ENCODE measurements at places on chromosomes 1 and 21.

DNA sequence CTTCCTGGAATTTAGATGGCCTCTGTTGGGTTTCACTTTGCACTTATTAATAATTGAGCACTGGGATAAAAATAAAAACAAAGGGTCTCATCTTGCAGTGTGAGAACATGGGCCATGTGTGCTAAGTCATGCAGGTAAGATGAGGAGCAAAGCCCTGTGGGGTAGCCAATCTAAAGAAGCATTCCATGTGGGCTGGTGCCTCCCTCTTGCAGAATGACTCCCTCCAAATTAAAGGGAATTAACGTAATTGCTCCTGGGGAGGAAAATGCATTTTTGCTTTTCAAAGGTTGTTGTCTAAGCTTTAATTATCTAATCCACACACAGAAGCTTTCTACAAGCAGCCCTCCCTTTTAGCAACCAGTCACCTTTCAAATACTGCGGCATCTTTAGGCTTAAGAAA lies 69.8 kb downstream of the CDC14A start:
- no peak for DNase-seq

GRCh38 chr21:26457817-26458216 lies 115.3 kb downstream of the CYYR1 start:
- DNase-seq = no peak

- no peak for DNase-seq
These were observed 16.0 kb downstream of the CHD5 start for GRCh38 chr1:6163973-6164617.

DNA sequence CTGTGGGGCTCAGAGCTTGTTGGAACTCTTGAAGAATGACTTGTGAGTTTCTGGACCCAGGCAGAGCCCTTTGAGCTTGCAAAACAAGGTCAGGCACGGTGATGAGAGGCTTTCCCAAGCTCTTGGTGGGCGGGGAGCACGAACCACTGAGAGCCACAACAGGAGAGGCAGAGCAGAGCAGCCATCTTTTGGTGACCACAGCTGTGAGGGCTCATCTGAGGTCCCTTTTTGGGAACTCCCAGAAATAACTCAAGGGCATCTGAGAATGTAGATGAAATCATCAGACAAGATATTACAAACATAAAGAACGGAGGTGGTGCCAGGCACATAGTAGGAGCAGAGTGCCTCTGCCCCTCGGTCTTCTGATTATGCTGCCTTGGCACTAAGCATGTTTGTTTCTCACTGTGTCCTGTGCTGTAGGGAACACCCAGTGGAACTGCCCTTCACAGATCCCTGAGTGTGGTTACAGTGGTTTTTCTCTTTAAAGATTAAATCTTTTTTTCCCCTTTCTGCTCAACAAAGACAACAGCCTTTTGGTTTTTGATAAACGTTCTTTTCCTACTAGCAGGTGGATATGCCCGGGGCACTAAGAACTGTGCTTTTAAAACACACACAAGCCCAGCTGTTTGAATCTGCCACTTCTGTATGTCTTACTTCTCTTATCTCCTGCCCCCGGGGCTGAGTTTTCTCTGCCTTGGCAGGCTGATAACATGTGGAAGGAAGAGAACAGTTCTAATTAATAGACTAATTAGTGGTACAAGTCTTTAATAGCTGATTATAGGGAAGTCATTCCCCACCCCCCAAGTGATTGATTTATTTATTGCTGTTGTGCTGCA lies 37.7 kb downstream of the CD34 start:
- no peak for DNase-seq

GRCh38 chr1:119622311-119623192 lies 25.5 kb downstream of the ZNF697 start:
- no peak for DNase-seq

DNA sequence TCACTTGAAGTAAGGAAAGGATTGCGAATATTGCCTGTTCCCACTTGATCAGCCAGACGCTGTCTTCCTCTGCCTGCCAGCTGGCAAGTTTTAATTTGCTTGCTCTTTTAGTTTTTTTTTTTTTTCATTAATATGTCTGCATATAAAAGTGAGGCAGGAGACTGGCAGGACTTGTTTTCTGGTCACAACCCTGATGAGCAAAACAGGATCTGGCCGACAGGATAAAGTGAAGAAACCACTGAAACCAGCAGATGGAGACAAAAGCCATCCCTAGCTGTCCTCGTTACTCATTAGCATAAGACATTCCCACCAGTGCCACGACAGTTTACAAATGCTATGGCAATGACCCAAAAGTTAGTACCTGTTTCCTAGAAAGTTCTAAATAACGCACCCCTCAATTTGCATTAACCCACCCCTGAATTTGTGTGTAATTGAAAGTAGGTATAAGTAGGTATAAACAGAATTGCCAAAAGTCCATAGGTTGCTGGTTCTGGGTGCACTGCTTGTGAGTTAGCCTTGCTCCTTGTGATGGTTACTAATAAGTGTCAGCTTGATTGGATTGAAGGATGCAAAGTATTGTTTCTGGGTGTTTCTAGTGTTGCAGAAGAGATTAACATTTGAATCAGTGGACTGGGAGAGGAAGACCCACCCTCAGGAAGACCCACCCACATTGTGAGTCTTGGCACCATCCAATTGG lies 60.8 kb downstream of the ZNF684 start:
- no peak for DNase-seq

DNA sequence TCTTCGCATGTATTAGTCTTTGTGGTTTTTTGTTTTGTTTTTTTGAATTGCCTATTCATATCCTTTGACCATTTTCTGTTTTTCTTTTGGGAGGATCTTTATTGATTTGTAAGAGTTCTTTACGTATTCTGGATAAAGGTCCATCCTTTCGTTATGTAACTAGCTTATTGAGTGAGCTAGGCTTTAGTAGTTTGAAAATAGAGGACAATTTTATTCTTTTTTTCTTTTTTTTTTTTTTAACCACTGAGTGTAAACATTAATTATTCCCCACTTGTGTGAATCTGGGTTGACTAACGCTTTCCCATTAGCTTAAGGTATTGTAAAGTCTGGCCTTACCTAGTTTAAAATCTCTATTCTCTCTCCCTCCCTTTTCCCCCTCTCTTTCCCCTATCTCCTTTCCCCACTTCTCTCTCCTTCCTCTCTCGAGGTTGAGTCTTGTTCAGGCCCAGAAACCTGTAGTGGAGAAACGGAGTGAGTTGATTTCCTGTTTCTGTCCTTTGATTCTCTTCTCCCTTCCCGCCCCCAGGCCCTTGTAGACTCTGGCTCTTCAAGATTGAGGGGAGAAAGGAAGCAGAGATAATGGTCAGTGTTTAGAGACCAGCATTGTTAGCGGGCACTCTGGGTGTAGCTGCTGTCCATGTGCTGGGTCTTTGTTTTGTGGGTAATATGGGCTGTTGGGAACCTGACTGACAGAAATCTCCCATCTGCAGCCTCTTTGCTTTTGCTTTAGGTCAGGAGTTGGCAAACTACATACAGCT lies 1.5 kb downstream of the MORC3 start:
- no peak for DNase-seq
